ENCODE measurements at places on chromosomes 7 and 10.
A peak's percentile ranks its signal among the peaks of the same experiment; 100 is the strongest.

- DNase-seq = no peak
Measured at GRCh38 chr10:96205580-96205979, 65.8 kb downstream of the BLNK start.

GRCh38 chr10:130244031-130244927, 108.1 kb downstream of the GLRX3 start:
- DNase-seq = no peak

DNA sequence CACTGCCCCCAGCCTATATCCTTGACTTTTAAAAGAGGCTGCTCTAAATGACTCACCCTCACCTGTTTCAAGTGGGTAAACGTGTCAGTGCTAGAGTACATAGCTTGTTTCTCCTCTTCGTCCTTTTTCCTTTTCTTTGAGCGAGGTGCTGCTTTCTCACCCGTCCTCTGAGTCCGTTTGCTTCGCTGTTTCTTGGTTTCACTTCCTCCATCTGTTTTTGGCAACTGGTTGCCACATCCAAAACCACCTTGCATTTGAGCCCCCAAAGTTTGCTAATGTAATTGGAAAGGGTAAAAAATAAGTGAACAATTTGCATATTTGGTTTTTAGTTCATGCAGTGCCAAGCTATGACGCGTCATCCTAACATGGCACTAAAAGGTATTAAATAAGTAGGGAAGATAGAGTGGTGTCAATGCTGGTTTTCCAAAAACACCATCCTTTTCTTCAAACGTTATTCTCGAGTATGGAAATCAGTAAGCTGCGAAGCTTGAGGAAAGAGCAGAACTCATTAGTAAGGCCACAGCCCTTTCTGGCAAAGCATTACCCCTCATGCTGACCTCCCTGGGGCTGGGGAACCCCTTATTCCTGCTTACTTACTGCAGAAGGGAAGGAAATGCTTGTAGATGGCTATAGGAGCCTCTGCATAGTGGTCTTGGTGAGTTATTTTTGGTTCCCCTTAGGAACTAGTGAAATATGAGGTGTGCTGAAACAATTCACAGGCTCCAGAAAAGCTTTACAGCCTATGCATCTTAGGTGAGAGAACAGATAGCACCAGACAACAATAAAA, 133.5 kb downstream of the GALNT11 start:
- no peak for DNase-seq

DNA sequence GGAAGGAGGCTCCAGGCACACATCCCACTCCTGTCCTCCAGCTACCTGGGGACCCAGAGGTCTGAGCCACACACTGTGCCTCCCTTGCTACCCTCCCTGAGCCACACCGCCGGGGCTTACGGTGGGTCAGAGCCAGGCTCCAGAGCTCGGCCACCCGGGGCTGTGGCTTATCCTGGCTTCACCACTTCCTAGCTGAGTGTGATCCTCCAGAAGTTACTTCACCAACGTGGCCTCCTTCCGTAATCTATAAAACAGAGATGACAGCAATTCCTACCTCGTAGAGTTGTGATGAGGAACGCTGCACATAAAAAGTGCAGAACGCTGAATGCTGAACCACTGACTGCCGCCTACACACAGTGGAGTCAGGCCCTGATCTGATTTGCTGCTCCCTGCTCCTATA, 285.0 kb downstream of the PRPF18 start:
- no peak for DNase-seq

GRCh38 chr7:19111474-19112273, 5.8 kb downstream of the TWIST1 start:
- peak; percentile 62 for DNase-seq

GRCh38 chr10:4283846-4284610, 499.0 kb upstream of the KLF6 start:
- peak; percentile 28 for DNase-seq

GRCh38 chr7:123131556-123131955, 68.2 kb downstream of the SLC13A1 start:
- DNase-seq = no peak

GRCh38 chr10:21995557-21995956, 8.0 kb downstream of the DNAJC1 start:
- DNase-seq = no peak

DNA sequence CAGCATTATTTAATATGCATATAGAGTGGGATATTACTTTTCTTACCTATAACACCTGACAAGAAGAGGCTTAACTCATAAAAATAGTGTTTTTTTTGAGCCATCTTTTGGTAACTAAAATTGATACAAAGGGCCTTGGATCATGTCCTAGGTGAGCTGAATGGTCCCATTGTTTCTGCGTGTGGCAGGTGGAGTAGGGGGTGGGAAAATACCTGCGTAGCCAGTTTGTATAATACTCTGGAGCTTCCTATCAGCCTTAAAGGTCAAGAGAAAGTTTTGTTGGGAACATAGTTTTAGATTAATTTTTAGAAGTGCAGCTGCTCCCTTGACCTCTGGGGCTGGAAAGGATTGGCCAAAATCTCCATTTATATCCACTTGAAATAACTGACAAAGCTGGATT, 244.6 kb downstream of the PHTF2 start:
- no peak for DNase-seq

GRCh38 chr7:21495731-21496130, 47.1 kb upstream of the DNAH11 start:
- DNase-seq = no peak

GRCh38 chr7:148458263-148458662, 132.3 kb upstream of the C7orf33 start:
- DNase-seq = no peak

- no peak for DNase-seq
Measured at GRCh38 chr7:74015670-74016069, 12.3 kb upstream of the ELN start.

DNA sequence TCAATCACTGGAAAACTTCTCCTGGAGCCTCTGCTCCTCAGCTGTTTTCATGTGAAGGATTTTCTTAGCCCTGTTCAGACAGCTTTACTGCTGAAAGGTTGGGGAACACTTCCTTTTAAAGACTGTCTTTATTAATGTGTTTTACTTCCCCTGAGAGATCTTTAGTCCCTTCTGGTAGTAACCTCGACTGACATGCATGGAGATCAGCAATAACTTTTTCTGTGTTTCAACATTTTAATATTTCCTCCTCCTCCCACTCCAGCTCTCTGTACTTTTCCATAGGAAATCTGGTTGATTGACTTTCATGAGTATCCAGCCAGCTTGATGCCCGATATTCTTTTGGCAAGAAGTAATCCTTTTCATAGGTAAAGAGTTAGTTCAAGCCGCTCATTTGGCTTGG, 62.7 kb upstream of the STRIP2 start:
- DNase-seq = no peak

DNA sequence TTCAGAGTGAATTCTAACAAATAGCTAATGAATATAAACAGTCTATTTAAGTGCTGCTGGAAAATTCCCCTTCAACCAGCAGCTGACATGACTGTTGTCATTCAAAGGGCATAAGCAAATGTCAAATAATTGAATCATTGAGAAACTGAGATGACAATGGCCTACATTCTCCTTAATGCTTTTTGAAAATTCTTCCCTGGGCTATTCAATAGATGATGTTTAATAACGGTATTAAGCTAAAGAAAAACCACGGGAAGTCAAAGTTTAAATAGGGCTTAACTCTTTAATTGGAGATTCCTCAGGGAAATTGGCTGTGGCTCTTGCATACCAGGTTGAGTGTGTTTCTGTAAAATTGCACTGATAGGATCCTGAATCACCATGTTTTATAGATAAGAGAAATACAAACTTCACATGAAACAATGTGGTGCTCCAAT, 77.0 kb downstream of the ARL4A start:
- no peak for DNase-seq

DNA sequence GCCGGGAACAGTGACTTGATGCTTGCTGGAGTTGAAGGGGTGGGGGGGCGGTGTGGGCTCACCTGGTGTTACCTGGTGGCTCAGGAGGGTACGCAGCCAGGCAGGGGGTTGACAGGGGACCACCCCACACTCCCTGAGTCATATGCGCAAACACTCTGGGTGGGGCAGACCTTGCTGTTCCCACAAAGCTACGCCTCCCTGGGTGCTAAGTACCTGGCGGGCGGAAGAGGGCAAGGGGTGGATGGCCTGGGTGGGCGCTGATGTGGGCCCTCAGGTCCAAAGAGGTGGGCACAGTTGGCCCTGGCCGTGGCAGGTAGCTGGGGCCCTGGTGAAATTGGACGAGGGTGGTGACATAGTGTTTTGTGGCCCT, 13.9 kb downstream of the STX1A start:
- DNase-seq = no peak

DNA sequence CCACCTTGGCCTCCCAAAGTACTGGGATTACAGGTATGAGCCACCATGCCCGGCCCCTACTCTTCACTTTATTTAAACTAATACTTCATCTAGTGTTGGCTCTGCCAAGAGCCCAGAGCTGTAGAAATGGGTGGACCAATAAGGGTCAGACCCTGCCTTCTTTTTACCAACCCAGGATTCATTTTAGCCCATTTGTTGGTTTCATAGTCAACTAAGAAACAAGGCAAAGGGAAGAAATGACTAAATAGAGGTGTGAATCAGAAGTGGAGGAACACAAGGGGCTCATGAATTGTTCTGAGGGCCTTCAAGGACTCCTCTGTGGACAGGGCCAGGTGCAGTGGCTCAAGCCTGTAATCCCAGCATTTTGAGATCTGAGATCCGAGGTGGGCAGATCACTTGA, 1.1 kb downstream of the ANKRD2 start:
- no peak for DNase-seq

GRCh38 chr10:33612116-33612515, 277.6 kb upstream of the NRP1 start:
- DNase-seq = peak; percentile 7

DNA sequence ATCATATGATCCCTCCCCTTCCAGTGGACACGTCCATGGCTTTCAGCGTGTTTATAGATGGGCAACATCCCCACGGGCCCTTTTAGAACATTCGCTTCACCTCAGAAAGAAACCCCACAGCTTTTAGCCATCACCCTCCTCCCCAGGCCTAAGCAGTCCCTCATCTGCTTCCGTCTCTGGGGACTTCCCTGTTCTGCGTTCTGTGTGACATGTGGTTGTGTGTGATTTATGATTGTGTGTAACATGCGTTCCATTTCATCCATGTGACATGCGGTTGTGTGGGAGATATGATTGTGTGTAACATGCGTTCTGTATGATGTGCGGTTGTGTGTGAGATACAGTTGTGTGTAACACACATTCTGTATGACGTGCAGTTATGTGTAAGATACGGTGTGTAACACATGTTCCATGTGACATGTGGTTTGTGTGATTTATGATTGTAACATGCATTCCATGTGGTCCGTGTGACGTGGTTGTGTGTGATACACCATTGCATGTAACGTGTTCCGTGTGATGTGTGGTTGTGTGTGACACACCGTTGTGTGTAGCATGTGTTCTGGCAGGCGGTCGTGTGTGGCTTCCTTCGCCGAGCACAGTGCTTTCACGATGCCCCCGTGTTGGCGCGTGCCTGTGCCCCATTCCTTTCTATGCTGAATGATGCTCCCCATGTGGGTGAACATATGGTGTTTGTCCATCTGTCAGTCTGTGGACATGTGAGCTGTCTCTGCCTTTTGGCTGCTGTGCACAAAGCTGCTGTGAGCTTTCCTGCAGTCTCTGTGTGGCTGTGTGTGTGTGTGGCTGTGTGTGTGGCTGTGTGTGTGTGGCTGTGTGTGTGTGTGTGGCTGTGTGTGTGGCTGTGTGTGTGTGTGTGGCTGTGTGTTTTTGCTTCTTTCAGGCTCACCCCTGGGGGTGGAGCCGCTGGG, 26.2 kb downstream of the PWWP2B start:
- DNase-seq = no peak

GRCh38 chr10:102230264-102230860, 4.3 kb downstream of the ELOVL3 start:
- DNase-seq = peak; percentile 77

DNA sequence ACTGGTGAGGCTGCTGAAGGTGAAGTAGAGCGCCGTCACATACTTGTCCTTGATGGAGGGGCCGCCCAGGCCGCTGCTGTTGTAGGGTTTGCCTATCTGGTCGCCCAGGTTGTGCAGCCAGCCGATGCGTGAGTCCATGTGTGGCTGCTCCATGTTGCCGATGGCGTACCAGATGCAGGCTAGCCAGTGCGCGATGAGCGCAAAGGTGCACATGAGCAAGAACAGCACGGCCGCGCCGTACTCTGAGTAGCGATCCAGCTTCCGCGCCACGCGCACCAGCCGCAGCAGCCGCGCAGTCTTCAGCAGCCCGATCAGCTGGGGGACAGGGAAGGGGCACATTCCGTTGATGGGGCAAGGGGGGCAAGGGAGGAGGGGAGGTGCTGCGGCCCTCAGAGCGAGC, 26.6 kb downstream of the KCNH2 start:
- DNase-seq = no peak

- DNase-seq = no peak
Measured at GRCh38 chr10:90916392-90917237, 4.3 kb downstream of the ANKRD1 start.

DNA sequence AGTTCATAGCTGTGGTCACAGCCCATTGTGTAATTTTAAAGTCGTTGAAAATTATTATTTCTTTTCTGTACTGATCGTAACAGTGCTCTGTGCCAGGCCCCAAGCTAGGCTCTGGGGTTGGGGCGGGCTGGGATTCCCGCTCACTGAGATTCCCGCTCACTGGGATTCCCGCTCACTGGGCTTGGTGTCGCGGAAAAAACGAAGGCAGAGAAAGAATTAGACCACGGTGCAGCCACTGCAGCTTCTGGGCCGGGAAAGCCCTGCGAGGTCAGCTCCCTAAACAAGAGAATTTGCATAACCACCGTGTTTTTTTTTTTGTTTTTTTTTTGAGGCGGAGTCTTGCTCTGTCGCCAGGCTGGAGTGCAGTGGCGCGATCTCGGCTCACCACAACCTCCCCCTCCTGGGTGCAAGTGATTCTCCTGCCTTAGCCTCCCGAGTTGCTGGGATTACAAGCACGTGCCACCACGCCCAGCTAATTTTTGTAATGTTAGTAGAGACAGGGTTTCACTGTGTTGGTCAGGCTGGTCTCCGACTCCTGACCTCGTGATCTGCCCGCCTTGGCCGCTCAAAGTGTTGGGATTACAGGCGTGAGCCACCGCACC, 31.2 kb downstream of the FOXK1 start:
- DNase-seq = peak; percentile 41

GRCh38 chr7:70006261-70006920, 408.1 kb downstream of the AUTS2 start:
- DNase-seq = no peak
